Stomach (tissue), 19 donors: ENCODE measurements at places on chromosomes 6 and 20. TPM values are rescaled to one million over a fixed set of nuclear protein-coding genes. Genes with fewer than 3 reads are reported as not detected.

DNA sequence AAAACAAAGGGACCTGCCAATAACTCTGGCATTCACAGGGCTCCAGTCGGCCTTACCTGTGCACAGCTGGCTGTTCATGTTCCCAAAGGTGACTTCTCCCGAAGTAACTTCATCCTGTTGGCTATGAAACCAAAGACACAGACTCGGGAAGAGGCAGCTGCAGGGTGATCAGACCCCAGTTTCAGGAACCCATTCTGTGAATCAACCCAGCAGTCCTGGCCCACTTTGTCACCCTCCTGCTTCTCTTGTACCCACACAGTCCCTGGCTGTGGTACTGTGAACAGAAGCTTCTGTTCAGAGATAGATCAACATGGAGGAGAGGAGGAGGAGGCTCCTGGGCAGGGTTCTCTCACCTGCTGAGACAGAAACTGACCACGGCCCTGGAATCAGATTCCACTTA, 8.7 kb upstream of the PGC start:
- peaks cover 12% of the 10 kb centered on the region for H3K4me1 ChIP-seq
- H3K27me3 ChIP-seq = no peaks in the 10 kb centered on the region
- no peak overlapping the region for H3K4me3 ChIP-seq
- H3K27ac ChIP-seq = no peak overlapping the region
- no peaks in the 10 kb centered on the region for H3K36me3 ChIP-seq

DNA sequence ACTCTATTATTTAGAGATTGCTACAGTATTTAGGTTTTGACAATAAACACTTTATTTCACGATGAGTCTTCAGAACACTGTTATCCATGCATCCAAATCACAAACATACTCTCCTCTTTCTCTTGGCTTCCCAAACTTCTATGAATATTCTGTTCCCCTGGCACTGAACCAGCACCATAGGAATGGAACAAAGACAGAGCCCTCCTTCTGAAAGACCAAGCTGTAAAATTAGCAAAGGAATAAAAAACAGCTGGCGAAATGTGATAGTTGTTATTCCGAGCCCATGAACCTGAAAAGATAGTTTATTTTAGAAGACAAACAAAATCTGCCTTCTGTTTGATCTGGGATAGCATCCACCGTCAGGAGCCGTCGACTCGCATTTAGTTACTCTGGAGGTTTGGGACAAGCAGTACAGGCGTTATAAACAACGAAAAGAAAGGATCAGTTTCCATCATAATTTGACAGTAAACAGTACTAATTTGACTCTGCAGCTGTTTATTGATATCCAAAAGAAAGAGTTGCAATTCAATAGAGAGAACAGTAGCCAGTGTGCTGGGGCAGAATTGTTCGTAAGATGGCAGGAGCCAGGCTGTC, 161.4 kb downstream of the CLIC5 start:
- H3K27me3 ChIP-seq = no peaks in the 10 kb centered on the region
- H3K27ac ChIP-seq = no peak overlapping the region
- no peaks in the 10 kb centered on the region for H3K36me3 ChIP-seq
- no peaks in the 10 kb centered on the region for H3K4me1 ChIP-seq
- no peak overlapping the region for H3K4me3 ChIP-seq

- DNase-seq = no peak
- no peak overlapping the region for H3K4me3 ChIP-seq
- H3K27ac ChIP-seq = no peak overlapping the region
- H3K4me1 ChIP-seq = no peaks in the 10 kb centered on the region
Measured at GRCh38 chr20:48732081-48732829, 95.5 kb downstream of the PREX1 start.

GRCh38 chr6:83574783-83575182, 62.4 kb downstream of the PRSS35 start:
- no peak overlapping the region for H3K4me3 ChIP-seq
- no peaks in the 10 kb centered on the region for H3K36me3 ChIP-seq
- H3K27ac ChIP-seq = no peak overlapping the region
- no peaks in the 10 kb centered on the region for H3K27me3 ChIP-seq

DNA sequence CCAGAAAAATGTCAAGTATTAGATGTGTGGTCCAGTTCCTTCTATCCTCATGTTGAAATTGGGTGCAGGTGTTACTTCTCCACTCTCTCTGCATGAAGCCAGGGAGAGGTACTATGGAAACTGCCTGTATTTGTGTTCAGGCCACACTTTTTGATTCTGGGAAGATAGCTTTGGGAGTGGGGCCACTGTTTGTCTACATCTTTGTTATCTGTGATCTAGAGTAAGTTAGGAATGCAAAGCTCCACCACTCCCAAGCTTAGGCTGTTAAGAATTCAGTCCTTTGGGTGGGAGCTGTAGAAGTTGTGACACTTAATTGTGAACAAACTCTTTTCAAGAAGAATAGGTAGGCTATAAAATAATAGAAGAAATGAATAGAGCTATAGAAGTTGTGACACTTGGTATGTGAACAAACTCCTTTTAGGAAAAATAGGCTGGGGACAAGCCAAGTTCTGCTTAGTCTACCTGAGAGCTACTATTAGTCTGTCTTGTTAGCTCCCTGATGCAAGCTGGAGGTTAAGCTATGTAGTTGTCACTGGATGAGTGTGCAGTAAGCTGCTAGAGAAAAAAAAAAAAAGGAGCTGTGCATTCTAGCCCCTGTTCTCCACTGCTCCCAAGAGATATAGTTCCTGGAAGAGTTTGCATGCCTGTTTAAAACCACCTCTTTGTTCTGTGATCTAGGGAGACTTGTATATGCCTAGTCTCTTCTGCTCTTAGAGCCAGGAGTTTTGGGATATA, 7.1 kb upstream of the GFRAL start:
- no peak overlapping the region for H3K27ac ChIP-seq
- no peaks in the 10 kb centered on the region for H3K4me1 ChIP-seq
- no peaks in the 10 kb centered on the region for H3K27me3 ChIP-seq

DNA sequence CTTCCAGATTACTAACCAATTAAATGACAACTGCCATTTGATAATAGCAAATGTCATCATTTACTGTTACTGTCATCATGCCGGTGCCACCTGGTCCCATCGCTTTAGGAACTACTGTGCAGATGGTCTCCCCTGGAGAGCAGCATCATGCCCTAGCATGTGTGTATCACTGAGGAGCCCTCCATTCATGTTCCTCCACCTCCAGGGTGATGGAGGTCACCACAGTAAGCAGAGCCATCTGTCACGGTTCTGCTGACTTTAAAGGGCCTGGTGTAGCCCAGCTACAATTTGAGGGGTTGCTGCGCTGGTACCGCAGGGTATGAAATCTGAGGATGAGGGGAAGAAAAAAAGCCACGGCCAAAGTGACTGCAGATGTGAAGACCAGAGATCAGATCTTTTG, 118.8 kb upstream of the KCNK16 start:
- no peak overlapping the region for H3K27ac ChIP-seq
- no peaks in the 10 kb centered on the region for H3K4me1 ChIP-seq
- no peak overlapping the region for H3K4me3 ChIP-seq
- no peak for DNase-seq
- H3K36me3 ChIP-seq = no peaks in the 10 kb centered on the region

GRCh38 chr6:16060039-16060438, 68.8 kb upstream of the MYLIP start:
- H3K27ac ChIP-seq = no peak overlapping the region
- H3K4me1 ChIP-seq = no peaks in the 10 kb centered on the region
- H3K27me3 ChIP-seq = no peaks in the 10 kb centered on the region
- no peak for DNase-seq
- no peak overlapping the region for H3K4me3 ChIP-seq

The RIMS1 gene
- 16.5 TPM for total RNA-seq

The HSPA1B gene
- 165 TPM for total RNA-seq

- peaks cover 2% of the 10 kb centered on the region for H3K4me1 ChIP-seq
- H3K27me3 ChIP-seq = no peaks in the 10 kb centered on the region
- H3K4me3 ChIP-seq = no peak overlapping the region
- H3K36me3 ChIP-seq = no peaks in the 10 kb centered on the region
- no peak for DNase-seq
- H3K27ac ChIP-seq = no peak overlapping the region
Measured at GRCh38 chr6:170041526-170041925, 249.4 kb downstream of the DLL1 start.

DNA sequence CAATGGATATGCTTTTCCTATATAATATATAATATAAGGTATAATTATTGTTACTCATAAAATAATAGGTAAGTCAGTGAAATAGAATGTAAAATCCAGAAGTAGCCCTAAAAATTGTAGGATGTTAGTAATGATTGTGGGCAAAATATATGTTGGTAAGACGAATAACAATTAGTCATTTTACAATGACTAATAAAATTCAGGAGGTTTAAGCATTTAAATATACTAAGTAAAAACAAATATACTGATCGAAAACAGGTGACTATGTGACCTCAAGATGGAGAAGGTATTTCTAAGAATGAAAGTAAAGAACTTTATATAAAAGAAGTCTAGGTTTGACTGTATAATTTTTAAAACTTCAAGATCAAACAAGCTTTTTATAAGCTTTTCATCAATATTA, 28.9 kb downstream of the FUCA2 start:
- no peak overlapping the region for H3K4me3 ChIP-seq
- H3K27ac ChIP-seq = no peak overlapping the region
- peaks cover 1% of the 10 kb centered on the region for H3K36me3 ChIP-seq
- H3K27me3 ChIP-seq = no peaks in the 10 kb centered on the region
- no peaks in the 10 kb centered on the region for H3K4me1 ChIP-seq
